NCI-H1092 (cell line): ENCODE measurements at places on chromosomes 11 and 22.

DNA sequence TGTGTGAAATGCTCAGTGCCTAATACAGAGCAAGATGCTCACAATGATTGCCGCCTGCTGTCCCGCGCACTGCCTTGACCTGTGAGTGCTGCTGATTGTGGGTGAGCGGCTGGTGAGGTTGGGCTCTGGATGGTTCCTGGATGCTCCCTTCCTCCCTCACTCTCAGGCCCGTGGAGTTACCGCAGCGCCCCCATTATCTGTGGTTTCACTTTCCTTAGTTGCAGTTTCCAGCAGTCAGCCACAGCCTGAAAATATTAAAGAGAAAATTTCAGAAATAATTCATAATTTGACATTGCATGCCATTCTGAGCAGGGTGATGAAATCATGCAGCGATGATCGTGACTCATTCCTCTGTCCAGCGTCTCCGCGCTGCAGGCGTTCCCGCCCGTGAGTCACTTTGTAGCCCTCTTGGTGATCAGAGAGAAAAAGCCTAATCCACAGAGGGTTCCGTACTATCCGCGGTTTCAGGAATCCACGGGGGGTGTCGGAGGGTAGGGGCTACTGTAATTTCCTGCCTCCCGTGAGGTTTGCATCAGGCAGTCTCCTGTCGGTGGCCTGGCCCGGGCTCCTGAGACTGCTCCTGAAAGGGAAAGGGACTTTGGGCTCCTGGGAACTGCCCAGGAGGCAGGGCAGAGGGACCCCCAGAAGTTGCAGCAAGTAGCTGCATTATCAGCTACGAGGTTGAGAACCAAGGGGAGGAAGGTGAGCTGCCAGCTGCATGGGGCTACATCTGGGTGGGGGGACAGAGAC lies 10.6 kb downstream of the RPL3 start:
- no peak for DNase-seq

DNA sequence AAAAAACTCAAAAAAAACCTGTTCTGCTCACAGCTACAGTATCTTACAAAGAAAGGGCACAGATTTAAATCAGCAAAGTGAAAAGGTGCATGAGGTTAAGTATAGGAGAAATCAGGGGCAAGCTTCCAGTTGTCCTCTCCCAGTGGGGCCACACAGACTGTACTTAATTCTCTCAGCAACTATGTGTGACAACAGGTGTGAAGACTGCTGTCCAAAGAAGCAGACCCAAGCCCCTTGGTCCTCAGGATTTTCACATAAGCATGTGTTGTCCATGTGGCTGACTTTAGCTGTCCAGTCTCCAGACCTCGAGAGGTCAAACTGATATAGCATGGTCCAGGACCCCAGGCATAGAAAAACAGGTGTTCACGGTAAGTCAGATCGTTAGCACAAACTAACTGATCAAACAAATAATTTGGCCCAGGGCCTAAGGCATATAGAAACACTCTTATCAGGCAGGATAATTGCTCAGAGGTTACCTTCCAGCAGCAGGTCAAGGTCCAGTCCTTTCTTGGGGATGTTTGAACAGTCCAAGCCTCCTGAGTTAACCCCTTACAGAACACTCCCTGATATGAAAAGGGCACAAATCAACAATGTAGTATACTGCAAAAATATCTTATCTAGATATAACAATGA lies 21.1 kb upstream of the CSTF3 start:
- DNase-seq = no peak

DNA sequence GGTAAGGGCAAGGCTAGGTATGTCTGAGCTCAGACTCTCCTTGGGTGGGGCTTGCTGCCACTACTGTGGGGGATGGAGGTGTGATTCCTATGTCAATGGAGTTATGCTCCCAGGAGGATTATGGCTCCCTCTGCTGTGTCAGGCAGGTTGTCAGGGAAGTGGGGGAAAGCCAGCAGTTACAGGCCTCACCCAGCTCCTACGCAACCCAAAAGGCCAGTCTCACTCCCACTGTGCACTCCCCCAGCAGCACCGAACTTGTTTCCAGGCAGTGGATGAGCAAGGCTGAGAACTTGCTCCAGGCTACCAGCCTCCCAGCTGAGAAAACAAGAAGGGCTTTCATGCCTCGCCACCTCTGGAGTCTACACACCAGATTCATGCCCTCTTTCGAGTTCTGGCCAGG lies 18.2 kb downstream of the C11orf91 start:
- DNase-seq = no peak

DNA sequence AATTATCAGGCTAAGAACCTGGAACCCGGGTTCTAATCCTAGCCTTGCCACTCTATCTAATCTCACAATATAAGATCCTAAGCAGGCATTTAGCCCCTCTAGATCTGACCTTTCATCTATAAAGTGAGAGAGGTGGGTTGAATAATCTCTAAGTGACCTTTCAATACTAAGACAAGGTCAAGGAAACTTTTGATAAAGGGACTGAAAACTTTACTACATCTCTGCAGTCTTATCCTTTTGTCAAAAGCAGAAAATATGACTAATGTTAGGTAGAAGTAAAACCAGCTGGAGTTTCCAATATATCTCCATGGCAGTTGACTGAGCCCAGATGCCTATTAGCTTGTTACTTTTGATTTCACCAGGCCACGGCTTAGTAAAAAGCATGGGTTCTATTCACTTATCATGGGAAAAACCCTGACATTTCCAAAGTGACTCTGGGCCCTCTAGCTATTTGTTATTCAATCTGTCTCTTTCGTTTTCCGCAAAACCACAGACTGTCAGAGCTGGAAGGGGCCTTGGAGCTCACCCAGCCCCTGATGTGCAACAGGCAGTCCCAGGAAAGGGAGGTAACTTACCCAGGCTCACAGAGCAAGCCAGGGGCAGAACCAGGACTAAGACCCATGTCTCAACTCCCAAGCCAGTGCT lies 75.8 kb downstream of the RAB30 start:
- no peak for DNase-seq

DNA sequence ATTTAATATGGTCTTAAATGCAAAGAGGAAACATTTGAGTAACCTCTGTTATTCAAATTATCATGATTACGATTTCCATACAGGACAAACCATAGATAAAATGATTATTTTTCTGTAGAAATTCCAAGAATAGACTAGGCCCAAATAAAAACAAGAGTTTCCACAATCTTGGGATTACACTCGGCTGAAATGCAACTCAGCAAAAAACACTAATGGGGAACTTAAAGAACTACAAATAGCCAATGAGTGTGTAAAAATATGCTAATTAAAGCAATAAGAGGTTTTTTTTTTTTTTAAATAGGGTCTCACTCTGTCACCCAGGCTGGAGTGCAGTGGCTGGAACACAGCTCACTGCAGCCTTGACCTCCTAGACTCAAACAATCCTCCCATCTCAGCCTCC lies 10.5 kb upstream of the PRRG4 start:
- no peak for DNase-seq

DNA sequence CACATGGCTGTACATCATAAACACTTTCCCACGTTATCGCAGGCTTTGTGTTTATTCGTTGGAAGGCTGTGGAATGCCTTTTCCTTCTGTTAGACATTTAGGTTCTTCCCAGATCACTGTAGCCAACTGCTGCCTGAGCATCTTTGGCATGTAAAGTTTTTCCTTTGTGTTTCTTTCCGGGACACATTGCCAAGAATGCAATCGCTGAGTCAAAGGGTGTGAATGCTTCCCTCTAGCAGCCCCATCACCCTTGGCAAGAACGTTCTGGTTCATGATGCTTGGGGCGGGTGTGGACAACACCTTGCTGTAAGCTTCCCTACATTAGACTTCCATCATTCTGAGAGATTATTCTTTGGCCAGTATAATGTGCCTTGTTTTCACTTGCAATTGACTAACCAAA lies 136.2 kb downstream of the OSBP2 start:
- no peak for DNase-seq

GRCh38 chr11:14956111-14956510 lies 16.0 kb downstream of the CALCA start:
- DNase-seq = no peak

GRCh38 chr11:102139081-102139498 lies 28.8 kb downstream of the YAP1 start:
- DNase-seq = no peak

DNA sequence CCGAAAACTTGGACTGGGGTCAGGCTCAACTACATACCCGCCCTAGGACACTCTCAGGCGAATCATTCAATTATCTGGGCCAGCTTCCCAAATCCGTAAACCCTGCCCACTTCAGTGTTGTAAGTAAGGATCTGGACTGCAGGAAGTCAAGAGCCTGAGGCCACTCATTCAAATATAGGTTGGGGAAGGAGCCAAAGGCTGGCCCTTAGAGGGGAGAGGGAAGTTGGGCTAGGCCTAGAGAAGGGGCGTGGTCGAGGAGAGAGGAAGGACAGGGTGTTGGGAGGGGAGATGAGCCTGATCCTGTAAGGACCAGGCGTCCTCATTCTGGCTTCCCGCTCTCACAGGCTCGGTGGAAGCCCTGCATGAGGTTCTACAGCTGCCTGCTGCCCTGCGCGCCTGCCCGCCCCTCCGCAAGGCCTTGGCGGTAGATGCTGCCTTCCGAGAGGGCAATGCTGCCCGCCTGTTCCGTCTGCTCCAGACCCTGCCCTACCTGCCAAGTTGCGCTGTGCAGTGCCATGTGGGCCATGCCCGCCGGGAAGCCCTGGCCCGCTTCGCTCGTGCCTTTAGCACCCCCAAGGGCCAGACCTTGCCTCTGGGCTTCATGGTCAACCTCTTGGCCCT lies 3.0 kb downstream of the SAC3D1 start:
- DNase-seq = no peak

GRCh38 chr11:114125531-114125930 lies 66.0 kb downstream of the ZBTB16 start:
- no peak for DNase-seq

DNA sequence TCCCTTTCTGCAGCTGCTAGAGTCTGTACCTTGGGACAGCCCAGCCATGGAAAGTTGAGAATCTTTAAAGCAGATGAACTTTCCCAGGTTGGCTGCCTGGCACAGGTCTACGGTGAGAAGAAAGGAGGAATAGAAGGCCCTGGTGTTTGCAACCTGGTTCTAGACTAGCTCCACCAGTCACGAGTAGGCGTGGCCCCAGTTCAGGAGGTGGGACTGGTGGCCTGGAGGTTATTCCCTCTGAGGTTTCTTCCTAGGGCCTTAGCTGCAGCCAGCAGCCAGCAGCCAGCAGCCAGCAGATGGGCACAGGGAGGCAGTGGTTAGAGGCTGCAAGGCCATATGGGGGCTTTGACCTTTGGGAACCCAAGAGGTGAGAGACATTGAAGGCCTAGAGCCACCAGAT lies 40.9 kb downstream of the PRDM11 start:
- no peak for DNase-seq

DNA sequence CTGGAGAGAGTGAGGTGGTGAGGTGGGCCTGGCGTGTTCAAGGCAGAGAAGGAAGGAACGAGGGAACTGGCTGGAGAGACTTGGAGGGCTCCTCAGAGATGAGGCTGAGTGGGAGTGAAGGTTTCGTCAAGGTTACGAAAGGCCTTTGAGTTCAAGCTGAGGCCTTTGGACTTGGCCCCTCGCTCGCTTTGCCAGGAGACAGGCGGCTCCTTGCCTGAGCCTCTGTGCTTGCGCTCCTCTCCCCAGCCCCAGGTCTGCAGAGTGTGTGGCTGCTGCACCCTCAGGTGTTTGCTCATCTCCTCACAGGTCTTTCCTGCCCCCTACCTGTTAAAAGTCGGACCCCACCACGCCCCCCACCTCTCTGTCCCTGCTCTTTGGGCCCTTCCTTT lies 91.6 kb downstream of the ATXN10 start:
- no peak for DNase-seq

DNA sequence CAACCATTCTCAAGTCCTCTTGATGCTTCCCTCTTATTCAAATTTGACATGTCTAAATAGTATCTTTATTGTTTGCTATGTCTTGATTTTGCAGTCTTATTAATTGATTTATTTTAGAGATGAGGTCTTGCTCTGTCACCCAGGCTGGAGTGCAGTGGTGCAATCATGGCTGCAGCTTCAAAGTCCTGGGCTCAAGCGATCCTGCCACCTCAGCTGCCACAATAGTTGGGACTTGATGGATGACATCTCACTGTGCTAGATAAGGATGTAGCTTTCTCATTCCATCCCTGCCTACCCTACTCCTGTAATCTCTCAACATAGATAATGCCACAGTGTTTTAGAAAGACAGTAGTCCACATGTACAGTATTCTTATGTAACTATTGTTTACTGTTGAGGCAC lies 7.5 kb upstream of the SPTY2D1 start:
- no peak for DNase-seq

GRCh38 chr11:12272821-12273617 lies 104.4 kb upstream of the PARVA start:
- DNase-seq = no peak

GRCh38 chr11:45662665-45663485 lies 2.5 kb downstream of the CHST1 start:
- no peak for DNase-seq

GRCh38 chr11:132095230-132096131 lies 725.1 kb downstream of the NTM start:
- no peak for DNase-seq

DNA sequence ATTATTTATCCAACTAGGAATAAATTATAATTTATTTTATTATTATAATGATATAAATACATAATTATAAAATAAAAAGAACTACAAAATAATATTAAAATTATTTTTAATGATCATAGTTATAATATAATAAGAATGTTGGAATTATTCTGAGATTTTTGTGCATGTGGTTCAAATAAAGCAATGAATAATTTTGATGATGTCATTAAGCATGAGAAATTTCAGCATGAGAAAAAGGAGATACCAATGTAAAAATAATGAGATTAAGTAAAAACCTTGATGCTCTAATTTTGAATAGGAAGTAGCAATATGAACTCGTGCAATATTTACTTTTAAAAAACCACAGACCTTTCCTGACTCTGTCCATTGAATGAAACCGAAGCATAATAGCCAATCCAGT lies 181.8 kb upstream of the MTNR1B start:
- DNase-seq = no peak
